Activated T-helper 9 cell treated with anti-CD3 and anti-CD28 coated beads, Interleukin-2, amount 50 U/mL, for 16 hours (primary cell): ENCODE measurements at places on chromosomes 2 and 18.

DNA sequence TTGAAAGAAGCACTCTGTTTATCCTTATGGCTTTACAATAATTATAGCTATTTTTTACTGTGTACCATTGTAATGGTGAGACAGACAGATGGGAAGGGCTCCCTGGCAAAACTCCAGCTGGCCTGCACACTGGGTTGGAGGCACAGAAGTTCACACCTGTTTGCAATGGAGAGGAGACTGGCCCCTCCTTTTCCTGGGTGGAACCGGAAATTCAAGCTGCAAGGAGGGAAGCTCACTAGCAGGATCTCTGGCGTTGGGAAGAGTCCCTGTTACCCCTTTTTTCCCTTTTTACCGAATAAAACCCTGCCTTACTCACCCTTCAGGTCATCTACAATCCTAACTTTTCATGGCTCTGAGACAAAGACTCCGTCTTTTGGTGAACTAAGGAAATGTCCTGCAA is 100.3 kb upstream of the TFPI start:
- DNase-seq: no peak

- DNase-seq: no peak
Measured at GRCh38 chr2:240146627-240147278, 6.3 kb upstream of the OTOS start.

GRCh38 chr2:144512891-144513351 is 7.0 kb downstream of the ZEB2 start:
- no peak for DNase-seq

DNA sequence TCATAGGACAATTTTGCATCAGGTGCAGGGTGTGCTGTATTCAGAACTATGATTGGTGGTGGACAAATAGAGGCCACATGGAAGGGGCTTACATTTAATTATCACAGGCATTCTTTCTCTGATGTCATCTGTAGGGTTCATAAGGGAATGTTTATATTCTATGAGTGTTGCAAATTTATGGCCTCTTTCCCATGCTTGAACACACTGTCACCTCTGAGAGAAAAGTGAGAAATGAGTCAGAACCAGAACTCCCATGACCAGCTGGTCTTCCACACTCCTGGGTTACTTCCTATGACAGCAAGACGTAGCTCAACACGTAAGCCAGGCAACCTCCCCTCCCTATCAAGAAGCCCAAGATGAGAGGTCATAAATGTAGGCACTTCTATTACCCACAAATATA is 310.8 kb downstream of the PIEZO2 start:
- DNase-seq: no peak

DNA sequence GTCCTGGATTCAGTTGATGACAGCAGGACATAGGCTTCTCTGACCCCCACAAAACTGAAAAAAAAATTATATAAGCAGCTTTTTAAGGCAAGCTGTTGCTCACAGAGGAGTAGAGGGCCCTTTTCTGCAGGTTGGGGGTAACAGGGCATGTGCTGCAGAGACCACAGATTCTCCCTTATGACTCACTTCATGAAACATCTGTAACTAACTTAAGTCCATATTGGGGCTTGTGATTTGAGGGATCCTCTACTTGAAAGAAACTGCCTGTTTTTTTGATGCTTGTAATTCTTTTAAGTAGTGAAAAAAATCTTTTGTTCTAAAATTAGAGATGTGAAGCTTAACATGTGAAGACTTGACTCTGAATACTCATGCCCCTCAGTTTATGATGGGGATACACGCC is 33.4 kb downstream of the XRCC5 start:
- DNase-seq: no peak

DNA sequence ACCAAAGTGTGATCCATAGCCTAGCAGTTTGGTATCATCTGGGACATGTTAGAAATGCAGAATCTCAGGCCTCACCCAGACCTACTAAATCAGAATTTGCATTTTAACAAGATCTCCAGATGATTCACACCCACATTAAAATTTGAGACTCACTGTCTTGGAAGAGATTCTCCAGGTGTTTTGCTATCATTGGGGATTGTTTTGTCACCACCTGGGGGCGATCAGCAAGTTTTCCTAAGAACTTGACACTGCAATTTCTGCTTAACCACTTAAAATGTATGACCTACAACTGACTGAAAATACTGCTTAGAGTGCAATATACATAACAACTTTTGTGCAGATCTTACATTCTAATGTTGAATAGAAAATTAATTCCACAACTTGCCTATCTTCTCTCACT is 18.9 kb upstream of the ITGA4 start:
- DNase-seq: no peak
